Foreskin fibroblast (primary cell): ENCODE measurements at places on chromosomes 6 and 20.

DNA sequence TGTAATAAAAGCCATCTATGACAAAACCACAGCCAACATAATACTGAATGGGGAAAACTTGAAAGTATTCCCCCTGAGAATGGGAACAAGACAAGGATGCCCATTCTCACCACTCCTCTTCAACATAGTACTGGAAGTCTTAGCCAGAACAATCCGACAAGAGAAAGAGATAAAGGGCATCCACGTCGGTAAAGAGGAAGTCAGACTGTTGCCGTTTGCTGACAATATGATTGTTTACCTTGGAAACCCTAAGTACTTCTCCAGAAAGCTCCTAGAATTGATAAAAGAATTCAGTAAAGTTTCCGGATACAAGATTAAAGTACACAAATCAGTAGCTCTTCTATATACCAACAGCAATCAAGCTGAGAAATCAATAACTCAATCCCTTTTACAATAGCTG is 14.0 kb upstream of the RUNX2 start:
- no peak for DNase-seq

DNA sequence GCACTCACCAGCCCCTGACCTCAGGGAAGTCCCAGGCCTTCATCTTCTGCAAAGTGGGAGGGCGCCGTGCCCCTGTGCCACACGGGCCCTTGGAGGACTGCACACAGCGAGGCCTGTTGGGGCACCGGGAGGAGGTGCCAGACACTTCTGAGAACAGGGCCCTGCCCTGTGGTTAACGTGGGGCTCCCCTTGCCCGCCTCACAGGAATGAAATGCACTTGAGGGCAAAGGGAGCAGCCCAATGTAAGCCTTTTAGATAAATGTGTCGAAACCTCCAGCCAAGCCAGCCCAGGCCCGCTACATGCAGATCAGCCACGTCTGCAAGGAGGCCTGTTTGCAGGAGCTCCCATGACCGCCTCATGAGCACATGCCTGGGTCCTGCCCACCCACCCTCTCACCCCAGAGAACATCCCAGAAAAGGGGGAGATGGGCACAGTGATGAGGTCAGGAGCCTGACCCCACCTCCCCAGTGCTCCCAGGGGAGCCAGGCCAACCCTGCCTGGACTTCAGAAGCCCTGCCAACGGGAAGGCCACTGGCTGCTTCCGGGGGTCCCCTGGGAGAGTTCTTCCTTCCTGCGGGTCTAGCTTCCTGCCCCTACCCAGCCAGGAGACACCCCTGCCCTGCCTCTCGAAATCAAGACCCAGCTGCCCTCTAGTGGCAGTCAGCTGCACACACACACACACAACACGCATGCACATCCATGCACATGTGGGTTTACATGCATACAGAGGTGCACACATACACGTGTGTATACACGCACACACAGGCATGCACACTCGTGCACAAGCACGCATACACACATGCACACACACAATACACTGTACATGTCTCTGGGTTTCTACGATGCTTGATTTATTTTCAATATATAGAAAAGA is 178.7 kb downstream of the TAF4 start:
- DNase-seq: peak; percentile 35

DNA sequence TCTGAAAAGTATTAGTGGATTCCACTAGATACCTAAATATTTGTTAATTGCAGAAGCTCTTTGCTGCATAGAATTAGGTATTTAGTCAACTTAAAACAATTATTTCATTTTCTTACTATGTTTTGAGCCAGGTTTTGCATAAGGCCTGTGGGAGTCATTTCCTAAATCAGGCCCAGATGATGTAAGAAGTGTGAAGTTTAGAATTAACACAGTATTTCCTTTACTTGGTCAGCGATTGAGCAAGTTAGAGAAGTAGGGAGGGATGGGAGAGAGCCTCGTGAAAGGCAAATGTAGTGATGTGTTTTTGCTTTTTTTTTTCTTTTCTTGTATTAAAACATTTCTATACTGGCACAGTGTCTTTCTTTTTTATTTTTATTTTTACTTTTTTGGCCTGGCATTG is 711.1 kb downstream of the HDGFL1 start:
- DNase-seq: no peak

GRCh38 chr6:87397656-87398055 is 10.1 kb upstream of the CFAP206 start:
- no peak for DNase-seq

DNA sequence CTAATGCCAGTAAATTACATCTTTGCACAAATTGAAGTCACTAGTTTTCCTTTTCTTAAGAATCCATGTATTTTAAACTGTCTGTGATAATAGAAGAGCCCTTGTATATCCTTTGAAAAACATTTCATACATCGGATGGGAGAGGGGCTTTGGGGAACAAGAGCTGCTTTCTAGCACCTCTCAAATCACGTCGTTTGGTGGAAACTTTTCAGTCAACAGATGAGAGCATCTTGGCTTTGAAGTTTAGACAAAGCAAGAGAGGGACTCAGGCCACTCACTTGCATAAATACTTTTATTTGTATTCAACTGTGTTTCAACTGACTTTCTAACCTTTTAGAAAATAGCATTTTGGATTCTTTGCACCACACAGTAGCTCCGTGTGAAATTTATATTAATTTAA is 502.3 kb upstream of the IMPG1 start:
- DNase-seq: no peak

DNA sequence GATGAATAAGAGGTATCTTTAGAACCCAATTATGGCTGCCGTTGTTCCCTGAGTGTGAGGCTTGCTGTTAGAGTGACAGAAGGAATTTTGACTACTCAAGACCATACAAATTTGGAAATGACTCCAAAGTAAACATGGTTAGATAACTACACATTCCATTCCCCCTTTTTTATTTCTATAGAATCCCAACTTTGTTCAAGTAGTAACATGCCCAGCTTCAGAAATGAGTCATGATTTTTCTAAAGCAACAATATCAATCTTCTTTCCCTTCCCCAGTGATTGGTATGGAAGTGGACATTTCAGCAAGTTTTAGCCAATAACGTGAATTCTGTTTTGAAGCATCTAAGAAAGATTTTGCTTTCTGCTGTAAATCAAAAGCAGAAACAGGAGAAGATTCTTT is 37.8 kb downstream of the HCRTR2 start:
- no peak for DNase-seq

DNA sequence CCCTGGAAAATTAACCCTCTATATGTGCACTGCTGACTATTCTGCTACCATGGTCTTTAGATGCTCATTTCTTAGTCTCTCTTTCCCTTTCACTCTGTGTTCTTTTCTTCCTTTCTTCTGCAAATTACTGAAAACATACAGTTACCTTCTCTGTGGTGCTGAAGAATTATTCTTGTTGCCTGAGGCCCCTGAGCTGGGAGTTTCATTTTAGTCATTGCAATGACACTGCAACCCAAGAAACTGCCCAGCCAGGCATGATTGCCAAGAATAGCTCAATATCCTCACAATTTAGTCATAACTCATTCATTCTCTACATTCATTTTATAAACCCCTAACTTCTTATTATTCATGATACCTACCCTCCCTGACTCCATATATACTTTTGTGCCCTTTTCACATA is 245.8 kb upstream of the RAB32 start:
- DNase-seq: no peak

DNA sequence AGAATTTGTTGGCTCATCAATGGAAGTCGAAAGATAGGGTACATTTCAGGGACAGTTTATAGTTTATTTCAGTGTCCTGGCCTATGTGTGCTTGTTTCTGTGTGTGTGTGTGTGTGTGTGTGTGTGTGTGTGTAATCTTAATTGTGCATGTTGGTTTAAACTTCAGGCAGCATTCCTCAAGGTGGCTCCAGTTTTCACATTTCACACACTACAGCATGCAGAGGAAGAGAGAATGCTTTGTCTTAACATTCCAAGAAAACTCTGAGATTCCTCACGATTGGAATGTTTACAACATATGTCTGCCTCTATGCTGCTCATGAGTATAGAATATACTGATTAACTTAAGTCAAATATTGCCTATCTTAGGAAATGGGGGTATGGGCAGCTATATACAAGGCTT is 332.6 kb upstream of the EPHA7 start:
- no peak for DNase-seq
